IPS DF 6.9 (cell line): ENCODE measurements at places on chromosomes 6 and 20.

DNA sequence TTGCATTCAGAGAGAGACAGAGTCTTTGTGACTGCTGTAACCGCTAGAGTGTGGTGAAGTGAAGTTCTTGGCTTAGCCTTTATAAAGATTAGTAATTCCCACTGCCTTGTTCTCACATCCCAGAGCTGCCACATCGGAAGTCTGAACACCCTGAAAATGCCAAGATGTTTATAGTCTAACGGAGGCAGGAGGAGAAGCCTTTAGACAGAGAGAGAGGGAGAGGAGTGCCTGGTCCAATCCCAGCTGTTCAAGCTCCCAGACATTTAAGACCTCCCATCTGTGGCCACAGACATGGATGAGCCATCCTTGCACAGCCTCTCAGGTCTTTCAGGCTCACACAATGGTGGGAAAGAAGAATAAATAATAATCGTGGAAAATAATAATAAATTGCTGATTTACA lies 1422.8 kb upstream of the EYS start:
- no peak for DNase-seq

DNA sequence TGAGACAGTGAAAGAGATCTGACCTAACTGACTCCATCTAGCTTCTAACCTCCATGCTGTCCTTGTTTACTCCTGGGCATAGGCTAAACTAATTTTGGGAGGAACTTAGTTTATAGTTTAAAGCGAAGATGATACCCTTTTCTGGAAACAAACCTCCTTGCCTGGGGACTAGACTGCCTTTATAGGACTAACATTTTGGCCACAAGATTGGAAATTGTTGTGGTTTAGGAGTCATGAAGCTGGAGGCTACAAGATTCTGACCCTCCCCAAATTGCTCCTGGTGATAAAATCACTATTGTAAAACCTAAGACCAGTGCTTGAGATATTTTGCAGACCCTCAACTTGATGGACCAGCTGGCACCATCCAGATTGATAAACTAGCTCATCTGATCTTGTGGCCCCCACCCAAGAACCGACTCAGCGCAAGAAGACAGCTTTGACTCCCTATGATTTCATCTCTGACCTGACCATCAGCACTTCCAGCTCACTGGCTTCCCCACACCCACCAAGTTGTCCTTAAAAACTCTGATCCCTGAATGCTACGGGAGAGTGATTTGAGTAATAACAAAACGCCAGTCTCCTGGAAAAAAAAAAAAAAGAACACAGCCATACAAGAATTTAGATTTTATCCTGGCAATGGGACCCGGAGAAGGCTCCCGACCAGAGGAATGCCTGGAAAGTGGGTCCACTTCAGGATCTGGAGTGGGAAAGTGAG lies 63.0 kb downstream of the ABHD12 start:
- no peak for DNase-seq

DNA sequence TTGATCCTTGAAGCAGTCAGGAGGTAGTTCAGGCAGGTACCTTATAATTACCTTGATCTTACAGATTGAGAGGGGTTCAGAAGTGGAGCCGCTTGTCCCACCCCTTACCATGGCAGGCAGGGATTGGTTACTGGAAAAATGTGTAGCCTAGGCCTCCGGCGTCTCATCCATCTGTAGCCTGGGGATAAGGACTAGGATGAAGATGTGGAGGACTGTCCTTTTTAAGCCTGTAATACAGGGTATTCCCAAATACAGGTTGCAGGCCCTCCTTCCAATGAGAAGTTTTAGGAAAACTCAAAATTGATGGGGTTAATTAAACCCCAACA lies 2.8 kb downstream of the HMGA1 start:
- DNase-seq: no peak

DNA sequence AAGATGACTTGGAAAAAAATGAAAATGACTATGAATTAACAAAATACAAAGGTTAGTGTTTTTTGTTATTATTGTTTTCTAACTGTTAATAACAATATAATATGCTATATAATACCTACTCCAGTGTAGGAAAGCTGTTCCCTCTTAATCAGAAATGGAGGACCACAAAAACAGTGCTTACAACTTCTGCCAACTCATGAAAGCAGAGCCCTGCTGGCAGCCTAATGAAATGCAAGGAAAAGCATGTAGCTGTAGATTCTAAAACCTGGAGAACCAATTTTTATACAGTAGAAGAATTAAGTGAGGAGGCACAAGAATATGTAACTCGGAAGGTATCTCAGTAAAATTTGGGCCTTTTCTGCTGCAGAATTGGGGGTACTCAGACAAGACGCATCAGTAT lies 29.4 kb downstream of the PHIP start:
- DNase-seq: no peak

DNA sequence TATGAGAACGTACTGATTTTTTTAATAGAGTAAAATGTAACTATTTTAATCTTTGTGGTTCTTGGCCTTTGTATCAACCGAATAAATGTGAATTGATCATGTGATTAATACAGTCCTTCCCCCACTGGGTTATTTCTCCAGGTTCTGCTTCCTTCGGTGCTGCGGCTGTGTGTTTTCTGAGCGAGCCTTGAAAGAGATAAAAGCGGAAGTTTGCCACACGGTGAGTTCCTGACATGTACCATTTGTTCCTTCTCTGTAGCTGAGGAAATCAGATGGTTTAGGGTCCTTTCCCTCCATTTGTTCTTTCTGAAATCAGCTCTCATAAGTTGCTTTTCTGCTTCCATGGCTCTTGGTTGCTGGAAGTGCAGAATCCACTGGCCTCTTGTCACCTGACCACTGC lies 15.5 kb downstream of the RTF2 start:
- DNase-seq: no peak

GRCh38 chr6:147808640-147809039 lies 300.1 kb downstream of the SAMD5 start:
- DNase-seq: no peak

DNA sequence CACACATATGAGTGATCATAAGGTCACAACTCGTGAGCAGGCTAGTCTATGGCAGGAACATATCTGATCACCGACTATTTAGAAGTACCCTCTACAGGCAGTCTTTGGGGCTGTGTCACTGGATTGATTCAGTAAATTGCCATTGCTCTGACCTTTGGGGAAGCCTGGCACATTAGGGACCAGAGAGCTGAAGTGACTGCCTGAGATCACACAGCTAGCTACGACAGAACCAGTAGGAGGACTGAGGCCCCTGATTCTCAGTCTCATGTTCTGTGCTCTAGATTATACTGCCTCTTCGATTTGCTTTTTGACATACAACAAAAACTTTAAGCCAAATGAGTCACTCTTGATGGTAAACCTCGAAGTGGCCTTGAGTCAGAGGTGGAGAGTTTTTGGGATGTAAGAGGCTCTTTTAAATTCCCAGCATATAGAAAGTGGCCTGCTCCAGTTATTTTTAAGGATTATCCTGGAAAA lies 247.5 kb upstream of the SUPT3H start:
- DNase-seq: no peak

DNA sequence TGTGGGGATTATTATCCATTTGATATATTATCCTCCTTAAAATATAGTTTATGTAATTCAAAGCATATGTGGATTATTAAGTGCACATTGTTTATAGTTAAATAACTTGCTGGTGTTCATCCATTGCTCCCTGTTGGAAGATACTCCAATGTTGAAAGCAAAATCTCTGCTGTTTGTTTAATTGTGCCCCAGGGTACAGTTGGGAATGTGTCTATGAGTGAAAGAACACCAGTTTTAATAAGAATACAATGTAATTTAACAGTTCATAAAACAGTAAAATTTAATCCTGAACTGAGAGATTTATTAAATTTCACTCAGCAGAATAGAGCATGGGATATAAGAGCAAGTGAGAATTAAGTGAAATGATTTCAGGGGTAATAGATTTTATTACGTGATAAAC lies 364.9 kb downstream of the GRIK2 start:
- DNase-seq: no peak

- peak; percentile 20 for DNase-seq
Observed at GRCh38 chr6:118324116-118324515, 224.0 kb upstream of the PLN start.

DNA sequence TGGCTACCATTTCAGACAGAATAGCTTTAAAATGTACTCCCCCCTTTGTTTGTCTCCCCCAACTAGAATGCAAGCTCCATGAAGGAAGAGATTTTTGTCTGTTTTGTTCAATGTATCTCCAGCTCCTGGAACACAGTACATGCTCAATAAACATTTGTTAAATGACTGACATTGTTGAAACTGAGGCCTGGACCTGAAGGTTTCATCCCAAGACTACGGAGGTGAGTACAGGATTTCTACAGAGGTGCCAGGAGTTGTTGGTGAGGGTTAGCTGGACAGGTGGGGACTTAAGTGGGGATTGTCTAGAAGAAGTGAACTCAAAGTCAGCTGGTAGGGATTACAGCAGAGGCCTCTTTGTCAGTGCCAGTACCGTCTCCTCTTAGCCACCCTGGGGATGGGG lies 19.4 kb downstream of the VEGFA start:
- no peak for DNase-seq

GRCh38 chr6:142406131-142406530 lies 104.3 kb downstream of the ADGRG6 start:
- DNase-seq: no peak

DNA sequence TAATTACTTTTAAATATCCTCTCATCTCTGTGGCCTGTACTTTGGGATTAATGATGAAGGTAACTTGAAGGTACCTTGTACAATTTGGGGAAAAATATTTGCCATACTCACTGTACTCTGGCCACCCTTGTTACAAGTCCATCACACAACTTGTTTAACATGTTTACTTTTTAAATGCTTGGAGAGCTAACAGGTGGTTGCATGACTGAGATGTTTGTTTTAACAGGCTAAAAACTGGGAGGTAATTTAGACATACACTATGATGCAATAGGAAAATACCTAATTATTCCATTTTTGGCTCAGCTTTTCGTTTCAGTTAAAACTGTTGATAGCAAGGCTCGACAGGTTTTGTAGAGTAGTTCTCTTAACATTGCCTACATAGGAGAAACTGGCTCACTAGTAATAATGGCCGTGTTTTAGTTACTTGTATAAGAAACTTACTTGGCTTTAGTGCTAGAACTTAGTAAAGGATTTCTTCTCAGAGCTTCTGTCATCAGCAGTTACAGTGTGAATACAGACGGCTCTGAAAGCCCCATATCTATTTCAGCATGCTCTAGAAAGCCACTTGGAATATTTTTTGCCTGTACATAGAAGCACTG lies 489.8 kb upstream of the SOX4 start:
- no peak for DNase-seq

GRCh38 chr6:101705866-101706265 lies 312.4 kb downstream of the GRIK2 start:
- no peak for DNase-seq

DNA sequence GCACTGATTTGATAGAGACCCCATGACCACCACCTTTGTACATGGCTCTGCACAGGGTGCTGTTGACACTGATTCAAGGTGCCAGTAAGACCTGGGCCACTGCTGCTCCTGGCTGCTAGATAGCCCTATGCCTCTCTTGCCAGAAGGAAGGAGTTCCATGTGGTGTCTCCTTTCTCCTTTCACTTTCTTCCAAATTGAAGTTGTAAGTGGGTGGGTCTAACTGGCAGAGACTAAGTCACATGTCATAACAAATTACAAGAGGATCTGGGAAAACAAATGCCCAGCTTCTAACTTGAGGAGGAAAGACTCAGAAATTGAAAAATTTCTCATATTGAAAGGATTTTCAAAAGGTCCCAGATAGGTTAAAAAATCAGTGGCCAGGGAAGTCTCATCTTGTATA lies 116.8 kb downstream of the TFAP2B start:
- DNase-seq: no peak

- no peak for DNase-seq
Observed at GRCh38 chr6:89118931-89119330, 1.1 kb upstream of the SRSF12 start.

DNA sequence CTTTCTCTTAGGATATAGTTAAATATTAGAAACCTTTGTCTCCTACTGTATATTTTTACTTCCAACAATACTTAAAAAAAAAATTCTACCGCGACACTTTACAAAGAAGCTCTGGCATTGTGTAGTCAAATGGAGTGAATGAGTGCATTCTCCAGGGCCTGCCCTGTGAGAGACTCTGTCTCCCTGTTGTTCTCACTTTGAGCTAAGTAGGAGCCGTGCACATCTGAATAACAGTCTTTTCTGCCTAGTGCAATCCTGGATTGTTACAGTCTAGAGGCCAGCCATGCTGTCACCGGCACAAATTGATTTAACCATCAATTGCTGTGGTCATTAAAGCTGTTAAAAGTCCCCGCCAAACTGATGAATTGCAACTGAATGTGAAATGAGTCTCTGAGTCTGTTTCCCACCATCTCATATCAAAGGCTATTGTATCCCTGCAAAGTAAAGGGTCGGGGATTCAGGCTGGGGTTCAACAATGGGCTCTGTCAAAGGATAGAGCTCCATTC lies 156.0 kb downstream of the RFPL4B start:
- DNase-seq: no peak
